CD4-positive, alpha-beta T cell treated with Interleukin-21 for 1 hour (primary cell): ENCODE measurements at places on chromosomes 12 and 14.

DNA sequence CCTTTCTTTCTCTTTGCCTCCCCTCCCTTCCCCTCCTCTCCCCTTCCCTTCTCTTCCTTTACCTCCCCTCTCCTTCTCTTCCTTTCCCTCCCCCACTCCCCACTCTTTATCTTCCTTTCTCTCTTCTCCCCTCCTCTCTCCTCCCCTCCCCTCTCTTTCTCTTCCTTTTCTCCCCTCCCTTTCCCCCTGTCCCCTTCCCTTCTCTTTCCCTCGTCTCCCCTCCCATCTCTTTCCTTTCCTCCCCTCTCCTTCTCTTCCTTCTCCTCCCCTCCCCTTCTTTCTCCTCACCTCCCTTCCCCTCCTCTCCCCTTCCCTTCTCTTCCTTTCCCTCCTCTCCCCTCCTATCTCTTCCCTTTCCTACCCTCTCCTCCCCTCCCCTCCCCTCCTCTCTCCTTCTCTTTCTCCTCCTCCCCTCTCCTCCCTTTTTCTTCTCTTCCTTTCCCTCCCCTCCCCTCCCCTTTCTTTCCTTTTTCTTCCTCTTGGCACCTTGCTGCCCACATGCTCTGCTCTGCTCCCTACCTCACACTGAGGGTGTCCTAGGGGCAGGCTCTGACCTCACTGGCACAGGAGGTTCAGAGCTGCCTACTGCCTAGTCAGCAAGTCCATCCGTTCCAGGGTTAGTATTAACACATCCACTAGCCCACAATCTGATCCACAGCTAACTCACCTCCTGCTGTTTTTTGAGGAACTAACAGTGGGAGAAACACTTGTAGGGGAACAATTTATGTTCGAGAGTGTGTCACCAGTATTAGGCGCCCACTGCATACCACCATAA, 101.0 kb downstream of the NUAK1 start:
- DNase-seq: no peak

DNA sequence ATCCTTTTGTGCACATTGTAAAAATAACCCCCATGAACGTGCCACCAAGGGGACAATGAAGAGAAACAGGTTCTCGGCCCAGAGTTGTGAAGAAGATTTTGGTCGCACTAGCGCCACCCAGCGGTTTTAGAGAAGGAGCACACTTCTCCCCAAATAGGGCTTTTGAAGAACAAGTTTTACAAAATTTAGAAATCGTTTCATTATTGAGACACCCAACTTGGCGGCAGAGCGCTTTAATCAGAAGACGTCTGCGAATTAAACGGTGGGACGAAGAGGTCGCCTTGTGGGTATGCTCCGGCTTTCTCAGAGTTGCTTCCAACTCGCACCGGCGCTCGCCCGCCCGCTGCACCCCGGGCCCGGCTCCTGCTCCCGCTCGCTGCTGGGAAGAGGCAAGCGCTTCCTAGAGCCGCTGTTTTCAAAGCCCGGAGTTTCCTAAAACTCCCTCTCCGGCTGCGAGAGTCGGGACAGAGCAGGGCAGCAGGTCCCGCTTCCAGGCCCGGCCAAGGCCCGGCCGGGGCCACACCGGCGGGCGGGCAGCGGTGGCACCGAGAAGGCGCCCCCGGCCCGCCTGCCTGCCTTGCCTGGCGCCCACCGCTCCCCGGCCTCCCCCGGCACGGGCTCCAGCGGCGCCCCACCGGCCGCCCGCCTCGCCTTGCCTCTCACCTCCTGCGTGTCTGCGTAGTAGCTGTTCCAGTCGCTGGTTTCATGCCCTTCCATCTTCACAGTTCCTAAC, 645 bp downstream of the FOXA1 start:
- DNase-seq: no peak

DNA sequence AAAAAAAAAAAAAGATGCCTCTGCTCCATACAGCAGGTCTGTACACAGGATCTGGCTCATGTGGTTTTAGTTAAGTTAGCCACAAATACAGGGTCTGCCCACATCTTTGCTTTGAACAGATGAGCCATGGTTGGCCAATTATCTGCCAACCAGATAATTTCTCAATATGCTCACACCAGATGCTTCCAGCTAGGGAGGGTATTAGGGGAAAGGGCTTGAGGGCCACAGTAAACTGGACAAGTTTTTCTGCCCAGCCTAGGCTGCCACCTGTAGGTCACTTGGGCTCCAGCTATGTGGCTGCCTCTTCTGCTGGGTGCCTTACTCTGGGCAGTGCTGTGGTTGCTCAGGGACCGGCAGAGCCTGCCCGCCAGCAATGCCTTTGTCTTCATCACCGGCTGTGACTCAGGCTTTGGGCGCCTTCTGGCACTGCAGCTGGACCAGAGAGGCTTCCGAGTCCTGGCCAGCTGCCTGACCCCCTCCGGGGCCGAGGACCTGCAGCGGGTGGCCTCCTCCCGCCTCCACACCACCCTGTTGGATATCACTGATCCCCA, 776 bp downstream of the RDH5 start:
- peak; percentile 38 for DNase-seq

DNA sequence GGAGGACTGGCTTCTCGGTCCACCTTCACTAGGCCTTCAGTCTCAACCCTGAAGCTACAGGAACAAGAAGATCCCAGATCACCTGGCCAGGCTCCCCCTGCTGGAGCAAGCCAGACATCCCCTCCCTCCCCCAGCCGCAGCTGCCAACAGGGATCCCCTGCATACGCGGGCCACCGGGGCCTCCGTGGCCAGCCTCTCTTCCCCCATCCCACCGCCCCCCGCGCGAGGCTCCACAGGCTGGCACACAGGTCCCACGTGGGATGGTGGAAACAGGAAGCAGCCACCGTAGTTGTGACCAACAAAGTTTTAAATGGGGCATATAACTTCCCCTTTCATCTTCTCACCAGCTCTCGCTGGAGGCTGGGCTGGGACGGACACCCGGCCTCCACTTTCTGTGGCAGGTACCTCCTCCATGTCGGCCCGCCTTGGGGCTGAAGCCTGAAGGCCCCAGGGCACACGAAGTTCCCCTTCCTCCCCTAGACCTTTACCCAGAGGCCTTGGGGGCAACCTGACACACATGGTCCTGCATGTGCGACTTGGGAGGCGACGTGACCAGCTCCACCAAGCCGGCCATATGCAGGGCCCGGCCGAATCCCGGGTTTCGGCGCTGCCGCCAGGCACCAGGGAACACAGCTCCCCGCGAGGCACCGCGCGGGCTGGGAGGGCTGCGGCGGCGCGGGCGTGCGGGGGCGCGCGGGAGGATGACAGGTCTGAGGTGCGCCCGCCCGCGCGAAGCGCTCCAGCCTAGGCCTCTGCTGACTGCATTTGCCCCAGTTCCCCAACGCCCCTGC, 44.4 kb upstream of the PNMA1 start:
- peak; percentile 82 for DNase-seq

- DNase-seq: no peak
Observed at GRCh38 chr12:104763168-104763805, 194.8 kb downstream of the SLC41A2 start.

GRCh38 chr12:124650912-124651311, 83.5 kb upstream of the NCOR2 start:
- no peak for DNase-seq

GRCh38 chr12:122310626-122311333, 44.5 kb upstream of the VPS33A start:
- no peak for DNase-seq

- DNase-seq: no peak
Observed at GRCh38 chr14:102580550-102581110, 11.8 kb upstream of the RCOR1 start.

DNA sequence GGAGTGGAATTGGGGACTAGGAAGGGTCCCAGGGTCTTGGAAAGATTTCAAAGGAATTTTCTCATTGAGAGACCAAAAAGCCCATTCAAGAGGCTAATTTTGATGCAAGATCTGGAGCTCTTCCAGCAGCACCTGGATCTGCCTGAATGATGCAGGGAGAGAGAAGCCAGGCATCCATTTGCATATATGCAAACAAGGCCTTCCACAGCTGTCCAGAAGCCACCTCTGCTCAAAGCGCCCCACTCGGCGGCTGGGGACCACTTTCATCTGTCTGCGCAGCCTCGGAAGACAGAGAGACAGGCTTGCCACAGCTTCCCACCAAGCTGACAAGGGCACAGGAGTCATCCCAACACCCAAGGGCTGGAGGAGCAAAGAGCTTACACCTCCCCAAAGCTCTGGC, 295.6 kb downstream of the DPF3 start:
- DNase-seq: no peak

DNA sequence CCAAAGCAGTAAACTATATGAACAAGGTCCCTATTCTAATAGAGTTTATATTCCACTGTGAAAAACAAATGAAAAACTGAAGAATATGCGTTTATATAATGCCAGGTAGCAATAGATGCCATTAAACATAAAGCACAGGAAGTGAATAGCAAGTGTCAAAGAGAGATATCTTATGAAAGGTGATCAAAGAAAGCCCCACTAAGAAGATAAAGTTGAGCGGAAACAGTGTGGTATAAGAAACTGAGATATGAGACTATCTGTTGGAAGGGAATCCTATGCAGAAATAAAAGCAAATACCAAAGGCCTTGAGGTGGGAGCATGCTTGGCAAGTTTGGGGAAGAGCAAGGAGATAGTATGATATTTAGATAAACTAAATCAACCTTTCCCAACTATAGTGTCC, 123.1 kb upstream of the FAR2 start:
- no peak for DNase-seq

GRCh38 chr12:111196532-111196931, 172.4 kb downstream of the PHETA1 start:
- no peak for DNase-seq

- DNase-seq: no peak
Observed at GRCh38 chr12:7142809-7143465, 12.8 kb downstream of the CLSTN3 start.

DNA sequence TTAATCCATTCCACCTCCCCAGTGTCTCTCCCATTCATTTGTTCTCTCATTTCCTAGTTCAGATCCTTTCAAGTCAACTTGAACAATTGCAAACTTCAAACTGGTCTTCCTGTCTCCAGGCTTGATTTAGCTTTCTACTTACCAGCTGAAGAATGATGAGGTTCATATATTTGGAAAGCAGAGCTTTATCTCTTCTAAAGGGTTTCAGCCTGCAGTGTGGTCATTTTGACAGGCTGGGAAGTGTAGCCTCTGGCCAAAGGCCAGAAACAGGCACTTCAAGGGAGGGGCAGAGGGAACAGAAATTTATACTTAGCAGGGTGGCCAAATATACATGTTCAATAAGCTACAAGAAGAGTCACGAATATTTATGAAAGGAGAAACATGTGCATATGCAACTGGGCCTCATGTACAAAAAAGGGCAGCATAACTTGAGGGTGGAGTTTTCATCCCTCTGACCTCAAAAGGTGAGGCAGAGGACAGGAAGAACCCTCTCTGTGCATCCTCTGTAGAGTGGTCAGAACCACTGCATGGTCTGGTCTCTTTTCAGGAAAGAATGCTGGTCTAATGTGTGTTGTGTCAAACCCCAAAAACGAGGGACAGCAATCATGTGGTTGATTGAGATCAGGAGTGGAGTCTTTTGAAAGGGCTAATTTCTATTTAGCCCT, 34.0 kb upstream of the HECTD1 start:
- DNase-seq: no peak

GRCh38 chr14:73173092-73173735, 36.9 kb downstream of the PSEN1 start:
- peak; percentile 36 for DNase-seq

DNA sequence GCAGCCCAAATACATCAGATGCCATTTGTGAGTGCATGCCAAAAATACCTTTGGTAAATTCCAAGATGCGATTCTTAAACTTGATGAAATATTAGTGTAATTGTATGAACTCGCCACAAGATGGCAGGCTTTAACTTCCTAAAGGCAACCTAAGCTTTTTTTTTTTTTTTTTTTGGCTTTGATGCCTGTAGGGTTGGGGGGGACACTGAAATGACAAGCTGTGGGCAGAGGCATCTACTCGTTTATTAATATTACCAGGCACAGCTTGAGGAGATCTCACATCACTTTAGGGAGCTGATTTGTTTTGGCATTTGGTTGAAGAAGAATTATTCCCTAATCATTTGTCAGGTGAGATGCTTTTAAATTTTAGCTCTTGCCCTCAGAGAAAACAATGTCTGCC, 126.7 kb upstream of the CCDC196 start:
- DNase-seq: peak; percentile 48

GRCh38 chr12:1995205-1995896, 8.9 kb downstream of the DCP1B start:
- DNase-seq: no peak

DNA sequence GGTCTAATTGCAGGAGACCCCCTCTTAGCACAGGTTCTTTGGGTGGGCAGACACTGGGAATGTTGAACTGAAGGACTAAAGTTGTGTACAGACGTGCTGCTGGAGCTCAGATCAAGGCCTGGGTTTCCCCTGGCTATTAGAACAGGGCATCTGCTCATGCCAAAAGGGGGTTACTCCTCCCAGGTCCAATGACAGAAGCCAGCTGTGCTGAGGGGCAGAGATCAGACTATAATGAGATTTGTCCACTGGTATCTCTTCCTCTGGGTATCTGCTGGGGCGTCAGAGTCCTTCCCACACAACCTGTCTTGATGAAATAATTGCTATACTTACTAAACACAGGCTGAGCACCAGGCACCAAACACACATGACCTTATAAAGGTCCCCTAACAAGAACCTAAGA, 42.6 kb downstream of the LTBP2 start:
- no peak for DNase-seq

GRCh38 chr14:58177125-58177524, 22.8 kb upstream of the ACTR10 start:
- DNase-seq: no peak

- DNase-seq: no peak
Observed at GRCh38 chr14:90534091-90534837, 137.4 kb downstream of the CALM1 start.

- DNase-seq: no peak
Observed at GRCh38 chr12:119082016-119082415, 96.7 kb upstream of the HSPB8 start.

GRCh38 chr12:15545334-15545733, 223.0 kb downstream of the PTPRO start:
- DNase-seq: no peak

GRCh38 chr12:50297027-50297426, 13.7 kb upstream of the LIMA1 start:
- DNase-seq: no peak

GRCh38 chr12:15443611-15444010, 121.3 kb downstream of the PTPRO start:
- no peak for DNase-seq

DNA sequence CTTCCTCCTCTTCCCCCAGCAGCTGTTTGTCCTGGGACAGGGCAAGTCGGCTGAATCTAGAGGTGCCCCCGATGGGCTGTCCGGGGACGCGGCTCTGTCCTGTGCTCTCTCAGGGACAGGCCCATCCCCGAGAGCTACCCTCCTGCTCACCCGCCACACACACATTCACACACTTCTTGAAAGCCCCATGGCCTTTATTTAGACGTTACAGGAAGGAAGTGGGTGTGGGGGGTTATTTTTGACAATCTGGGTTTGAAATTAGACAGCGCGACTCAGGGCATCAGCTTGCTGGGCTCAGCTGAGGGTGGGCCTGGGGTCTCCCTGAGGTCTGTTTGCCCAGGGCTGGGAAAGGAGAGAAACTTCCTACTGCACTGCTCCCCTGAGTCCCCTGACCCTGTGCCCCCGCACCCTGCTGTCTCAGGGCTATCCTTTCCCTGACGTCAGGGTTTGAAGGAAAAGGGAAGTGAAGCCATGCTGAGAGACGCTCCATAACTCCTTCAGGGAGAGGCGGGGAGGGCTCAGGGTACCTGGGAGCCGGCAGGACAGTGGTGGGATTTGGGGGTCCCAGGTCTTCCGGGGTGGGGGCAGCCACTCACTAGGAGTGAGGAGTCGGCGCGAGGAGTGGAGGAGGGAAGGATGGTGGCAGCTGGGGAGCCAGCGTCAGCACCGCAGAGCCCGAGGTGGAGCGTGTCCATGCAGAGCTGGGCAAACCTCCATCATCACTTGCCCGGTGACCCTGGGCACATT, 8.1 kb downstream of the PTPN6 start:
- peak; percentile 91 for DNase-seq

GRCh38 chr12:48771588-48772112, 17.2 kb downstream of the ADCY6 start:
- DNase-seq: no peak
